ENCODE measurements at places on chromosomes 1 and 21.

DNA sequence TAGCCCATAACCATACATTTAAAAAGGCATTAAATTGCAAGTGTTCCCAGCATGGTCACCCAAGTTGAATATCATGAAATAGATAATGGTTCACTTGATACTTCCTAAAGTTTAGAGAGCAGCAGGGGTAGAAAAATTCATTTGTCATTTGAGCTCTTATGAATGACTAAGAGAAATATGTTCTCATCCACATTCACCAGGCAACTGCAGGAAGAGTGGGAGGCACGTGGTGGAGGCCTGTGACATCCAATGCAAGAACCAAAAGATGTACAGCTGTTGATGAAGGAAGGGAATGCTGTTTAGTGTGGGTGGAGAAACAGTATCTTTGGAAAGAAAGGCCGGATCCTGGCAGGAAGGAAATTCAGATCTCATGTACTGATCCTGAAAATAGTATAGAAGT lies 473.1 kb downstream of the ADGRL2 start:
- no peak for DNase-seq

GRCh38 chr1:53702341-53702740 lies 36.6 kb downstream of the GLIS1 start:
- DNase-seq: no peak

DNA sequence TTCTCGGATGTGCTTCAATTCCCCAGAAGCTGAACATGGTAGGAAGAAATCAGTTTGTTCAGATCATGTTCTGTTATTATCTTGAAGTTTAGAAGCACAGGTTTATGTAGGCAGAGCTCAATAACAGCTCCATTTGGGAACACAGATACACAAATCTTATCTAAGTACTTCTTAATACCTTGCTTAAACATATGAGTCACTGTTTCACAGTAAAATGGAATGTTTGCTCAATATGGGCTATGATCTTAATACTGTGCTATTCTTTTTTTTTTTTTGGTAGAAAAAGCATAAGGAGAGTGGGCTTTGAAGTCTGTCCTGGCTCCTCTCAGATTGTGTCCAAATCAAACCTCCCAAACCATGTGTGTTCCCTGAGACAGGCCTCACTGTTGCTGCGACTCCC lies 13.4 kb downstream of the PROK1 start:
- no peak for DNase-seq

GRCh38 chr1:75722966-75723365 lies 1.5 kb upstream of the ACADM start:
- DNase-seq: no peak

- DNase-seq: no peak
Observed at GRCh38 chr1:210310562-210311153, 18.0 kb upstream of the HHAT start.

GRCh38 chr1:11622398-11622797 lies 31.8 kb downstream of the FBXO2 start:
- DNase-seq: no peak

DNA sequence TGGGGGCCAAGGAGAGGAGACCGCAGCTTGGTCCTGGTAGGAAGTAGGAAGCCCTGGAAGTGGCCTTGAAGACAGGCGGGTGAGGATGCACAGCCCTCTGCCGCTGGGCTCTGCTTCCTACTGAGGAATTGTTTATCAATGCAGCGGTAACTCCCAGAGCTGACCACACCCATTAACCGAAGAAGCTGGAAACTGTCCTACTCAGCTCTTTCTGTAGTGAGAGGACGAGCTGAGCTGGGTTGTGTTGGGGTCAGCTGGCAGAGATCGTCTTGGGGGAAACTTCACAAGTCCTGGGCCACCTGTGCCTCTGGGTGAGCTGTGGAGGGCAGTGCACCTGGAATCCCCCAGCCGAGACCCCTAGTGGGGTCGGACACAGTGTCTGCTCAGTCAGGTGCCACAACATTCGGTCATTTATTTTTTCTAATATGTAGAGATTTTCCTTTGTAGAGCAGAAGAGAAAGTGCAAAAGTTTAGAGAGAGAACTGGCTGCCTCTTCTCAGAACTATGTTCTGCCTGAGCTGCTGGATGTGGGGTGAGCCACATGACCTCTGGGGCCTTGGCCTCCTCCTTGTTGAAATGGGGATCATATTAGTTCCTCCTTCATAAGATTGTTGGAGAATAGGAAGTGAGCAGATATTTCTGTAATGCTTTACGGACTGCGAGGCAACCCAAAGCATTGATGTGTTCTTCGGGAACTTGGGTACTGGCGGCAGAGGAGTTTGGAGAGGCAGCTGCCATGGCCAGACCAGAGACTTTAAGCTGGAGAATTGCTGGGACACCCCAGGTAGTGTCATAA lies 3.6 kb downstream of the NECAP2 start:
- DNase-seq: peak; percentile 86

DNA sequence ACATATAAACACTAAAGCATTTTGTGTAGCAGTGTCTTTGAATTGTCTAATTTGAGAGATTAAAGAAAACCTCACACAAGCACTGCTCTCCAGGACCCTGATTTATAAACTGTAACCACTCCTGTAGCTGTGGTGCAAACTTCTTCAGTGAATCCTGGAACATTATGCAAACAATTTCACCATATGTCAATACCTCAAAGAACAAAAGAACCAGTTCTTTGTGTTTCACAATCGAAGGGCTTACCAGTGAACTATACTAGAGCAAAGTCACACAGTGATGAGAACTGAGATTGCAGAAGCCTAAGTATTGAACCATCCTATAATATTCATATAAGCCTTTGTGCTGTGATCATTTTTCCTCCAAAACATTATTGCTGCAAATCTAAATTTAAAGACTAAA lies 21.5 kb downstream of the DPH5 start:
- peak; percentile 8 for DNase-seq

DNA sequence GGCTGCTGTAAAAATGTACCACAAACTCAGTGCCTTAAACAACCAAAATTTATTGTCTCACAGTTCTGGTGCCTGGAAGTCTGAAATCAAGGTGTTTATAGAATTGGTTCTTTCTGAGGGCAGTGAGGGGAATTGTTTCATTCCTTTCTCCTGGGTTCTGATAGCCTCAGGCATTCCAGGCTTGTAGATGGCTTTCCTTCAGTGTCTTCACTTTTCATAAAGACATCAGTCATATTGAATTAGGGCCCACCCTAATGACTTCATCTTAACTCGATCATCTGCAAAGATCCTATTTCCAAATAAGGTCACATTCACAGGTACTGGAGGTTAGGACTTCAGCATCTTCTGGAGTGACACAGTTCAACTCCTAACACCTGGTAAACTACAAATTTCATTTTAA lies 15.0 kb downstream of the CDKN2C start:
- DNase-seq: no peak

GRCh38 chr1:37096523-37096922 lies 62.2 kb upstream of the GRIK3 start:
- no peak for DNase-seq

DNA sequence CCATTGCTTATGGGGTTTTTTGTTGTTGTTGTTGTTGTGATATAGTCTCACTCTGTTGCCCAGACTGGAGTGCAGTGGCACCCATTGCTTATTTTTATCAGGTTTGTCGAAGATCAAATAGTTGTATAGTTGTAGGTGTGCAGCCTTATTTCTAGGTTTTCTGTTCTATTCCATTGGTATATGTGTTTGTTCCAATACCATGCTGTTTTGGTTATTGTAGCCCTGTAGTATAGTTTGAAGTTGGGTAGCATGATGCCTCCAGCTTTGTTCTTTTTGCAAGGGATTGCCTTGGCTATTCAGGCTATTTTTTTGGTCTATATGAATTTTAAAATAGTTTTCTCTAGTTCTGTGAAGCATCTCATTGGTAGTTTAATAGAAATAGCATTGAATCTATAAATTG lies 11.6 kb downstream of the ZNF678 start:
- DNase-seq: no peak

GRCh38 chr1:116087628-116088027 lies 23.6 kb upstream of the MAB21L3 start:
- no peak for DNase-seq

GRCh38 chr1:72439036-72439435 lies 156.7 kb upstream of the NEGR1 start:
- DNase-seq: no peak

DNA sequence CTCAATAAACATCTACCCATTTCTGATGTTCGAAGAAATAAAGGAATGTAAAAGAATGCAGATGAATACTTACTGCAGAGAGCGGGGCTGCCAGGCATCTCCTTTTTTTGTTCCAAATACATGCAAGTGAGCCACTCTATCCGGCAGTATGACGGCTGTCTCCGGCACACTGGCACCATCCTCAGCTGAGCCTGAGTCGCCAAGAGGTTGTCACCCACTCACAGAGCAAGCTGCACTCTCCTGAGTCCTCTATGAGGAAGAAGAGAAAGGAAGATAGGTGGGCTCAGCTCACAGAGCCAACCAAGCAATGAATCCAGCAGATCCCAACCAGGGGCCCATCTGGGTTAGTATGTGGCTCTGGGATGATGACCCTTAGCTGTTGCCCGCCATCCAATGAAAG lies 65.3 kb downstream of the CD46 start:
- DNase-seq: peak; percentile 52

DNA sequence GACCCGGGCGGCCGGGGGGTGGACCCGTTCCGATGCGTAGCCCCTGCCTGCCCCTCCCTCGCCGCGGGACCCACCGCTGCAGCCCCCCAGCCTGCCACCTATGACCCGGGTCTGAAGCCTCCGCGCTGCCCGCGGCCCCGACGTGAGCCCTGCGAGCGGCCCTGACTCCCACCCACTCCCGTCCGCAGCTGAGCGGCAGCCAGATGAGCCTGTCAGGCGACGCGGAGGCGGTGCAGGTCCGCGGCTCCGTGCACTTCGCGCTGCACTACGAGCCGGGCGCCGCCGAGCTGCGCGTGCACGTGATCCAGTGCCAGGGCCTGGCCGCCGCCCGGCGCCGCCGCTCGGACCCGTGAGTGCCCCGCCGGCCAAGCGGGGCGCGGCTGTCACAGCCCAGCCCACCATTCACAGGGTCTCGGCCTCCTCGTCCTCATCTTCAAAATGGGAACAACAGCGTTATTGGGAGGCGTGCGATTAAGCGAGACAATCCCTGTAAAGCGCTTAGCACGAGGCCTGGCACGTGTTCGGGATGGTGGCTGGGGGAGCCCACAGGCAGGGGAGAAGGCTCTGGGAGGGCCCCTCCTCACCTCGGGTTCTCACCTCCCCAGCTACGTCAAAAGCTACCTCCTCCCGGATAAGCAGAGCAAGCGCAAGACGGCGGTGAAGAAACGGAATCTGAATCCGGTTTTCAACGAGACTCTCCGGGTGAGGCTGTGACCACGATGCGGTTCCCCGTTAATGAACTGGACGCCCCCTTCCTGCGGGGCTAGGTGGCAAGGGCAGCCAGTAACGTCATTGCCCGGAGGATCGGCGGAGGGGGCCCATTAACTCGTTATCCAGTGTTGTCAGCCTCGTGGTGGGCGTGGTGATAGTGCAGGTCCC lies 8.2 kb downstream of the SYTL1 start:
- peak; percentile 72 for DNase-seq

DNA sequence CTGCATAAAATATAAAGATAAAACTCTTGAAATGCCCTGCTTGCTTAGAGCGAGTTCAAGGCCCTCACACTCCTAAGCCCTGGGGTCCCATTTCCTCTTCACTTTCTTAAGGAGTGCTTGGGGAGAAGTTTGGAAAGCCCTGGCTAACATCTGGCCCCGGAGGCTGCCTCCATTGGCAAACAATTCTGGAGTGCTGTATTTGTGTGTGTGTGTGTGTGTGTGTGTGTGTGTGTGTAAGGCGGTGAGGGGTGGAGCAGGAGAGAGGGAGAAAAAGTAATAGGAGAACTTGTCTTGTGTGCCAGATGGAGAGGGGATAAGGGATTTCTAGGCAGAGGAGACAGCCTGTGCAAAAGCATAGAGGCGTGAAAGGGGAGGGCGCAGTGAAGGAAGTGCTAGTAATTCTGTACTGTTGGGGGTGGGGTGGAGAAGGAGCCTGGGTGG lies 578 bp upstream of the TRIM62 start:
- no peak for DNase-seq

All from suppressor macrophage (primary cell).